Jurkat, Clone E6-1 (cell line): ENCODE measurements at places on chromosomes 12 and 14.

DNA sequence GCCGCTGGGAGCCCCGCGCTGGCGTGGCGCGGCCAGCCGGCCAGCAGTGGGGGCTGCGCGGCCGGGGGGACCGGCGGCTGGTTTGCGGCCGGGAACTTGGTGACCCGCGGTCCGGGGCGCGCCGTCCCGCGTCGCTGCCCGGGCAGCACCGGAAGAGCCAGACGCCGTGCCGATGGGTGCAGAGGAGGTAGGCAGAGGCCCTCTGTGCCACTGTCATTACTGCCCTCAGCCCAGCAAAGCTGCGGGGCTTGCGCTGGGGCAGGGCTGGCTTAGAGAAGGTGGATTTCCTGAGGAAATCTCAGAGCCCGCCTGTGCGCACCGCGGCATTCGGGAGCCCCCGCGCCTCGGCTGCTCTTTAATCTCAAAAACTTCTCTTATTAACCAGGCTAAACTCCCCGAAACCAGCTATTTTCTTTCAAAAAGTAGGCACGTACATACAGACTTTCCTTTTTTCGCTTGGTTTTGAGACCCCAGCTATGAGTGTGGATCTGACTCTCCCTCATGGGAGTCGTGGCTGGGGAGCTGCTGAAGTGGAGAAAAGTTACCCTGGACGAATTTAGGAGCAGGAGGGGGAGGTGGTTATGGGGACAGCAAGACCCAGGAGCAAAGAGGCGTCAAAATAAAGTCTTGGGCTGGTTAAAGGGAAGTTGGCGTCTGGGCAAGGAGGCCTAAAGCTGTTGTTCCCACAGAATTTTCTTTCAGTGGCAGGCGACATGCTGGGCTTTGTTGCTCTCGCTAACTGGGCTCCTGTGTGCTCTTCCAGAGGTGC is 802 bp downstream of the SUSD6 start:
- DNase-seq, result no peak

DNA sequence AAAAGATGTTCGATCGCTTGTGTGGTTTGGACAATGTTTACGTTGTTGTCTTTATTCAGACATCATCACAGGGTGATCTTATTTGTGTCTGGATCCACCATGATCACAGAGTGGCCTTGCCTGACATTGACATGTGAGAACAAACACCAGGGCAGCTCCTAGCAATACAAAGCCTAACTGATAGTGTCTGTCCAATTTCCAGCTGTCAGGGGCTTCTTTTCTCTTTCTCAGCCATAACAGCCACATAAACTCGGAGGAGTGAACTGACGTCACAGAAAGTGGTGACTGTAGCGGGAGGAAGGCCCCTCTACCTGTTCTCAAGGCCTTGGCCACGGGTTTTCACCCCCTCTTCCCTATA is 5.8 kb upstream of the SLC6A13 start:
- no peak for DNase-seq

- DNase-seq, result peak; percentile 94
Measured at GRCh38 chr12:123043536-123044001, 63.1 kb downstream of the ARL6IP4 start.

DNA sequence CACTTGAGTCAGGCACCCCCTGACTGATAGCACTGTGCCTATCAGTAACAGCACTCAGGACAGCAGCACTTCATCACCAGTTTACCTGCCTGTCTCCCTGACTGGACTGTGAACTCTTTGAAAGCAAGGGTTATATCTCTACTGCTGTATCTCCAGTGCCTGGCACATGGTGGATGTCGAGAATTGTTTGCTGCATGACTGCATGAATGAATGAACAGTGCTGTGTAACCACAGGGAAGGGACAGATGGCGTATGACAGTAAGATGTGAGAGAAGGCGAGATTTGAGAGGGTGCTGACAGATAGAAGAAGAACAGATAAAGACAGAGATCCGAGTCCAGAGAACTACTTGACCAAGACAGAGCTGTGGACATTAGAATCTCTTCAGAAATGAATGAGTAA is 29.7 kb downstream of the BRAP start:
- DNase-seq, result no peak

DNA sequence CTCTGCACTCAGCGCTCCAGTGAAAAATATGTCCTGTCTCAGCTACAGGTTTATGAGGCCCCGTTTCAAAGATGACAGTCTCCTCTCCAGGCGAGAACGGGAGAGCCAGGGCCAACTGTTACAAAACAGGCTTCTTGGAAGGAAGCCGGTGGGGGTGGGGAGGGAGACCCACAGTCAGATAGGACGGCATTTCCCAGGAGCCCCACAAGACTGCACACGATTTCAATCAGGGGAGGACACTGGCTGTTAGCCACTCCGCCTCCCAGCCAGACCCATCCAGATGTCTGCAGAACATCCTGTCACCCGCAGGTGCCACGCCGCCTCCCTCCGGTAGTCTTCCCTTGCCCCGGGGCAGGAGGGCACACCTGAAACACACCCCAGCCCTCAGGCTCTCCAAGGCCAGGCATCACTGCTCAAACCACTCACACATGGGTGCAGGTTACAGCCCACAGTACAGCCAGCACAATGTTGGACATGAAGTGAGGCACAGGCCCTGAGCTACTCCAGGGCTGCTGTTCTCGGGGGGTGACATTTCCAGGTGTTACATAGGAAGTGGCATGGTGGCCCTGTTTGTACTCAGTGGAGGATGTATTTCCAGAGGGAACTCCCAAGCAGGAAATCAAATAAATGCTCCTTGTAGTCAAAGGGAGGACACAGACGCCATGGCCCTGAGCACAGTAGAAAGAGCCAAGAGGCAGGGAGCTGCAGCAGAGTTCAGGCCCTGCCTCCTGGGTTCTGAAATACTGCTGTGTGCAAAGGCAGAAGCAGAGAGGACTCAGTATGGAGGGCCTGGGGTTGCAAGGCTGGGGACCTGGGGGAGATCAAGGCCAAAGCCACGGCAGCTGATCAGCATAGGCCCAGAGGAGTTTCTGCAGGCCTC is 138.1 kb downstream of the BCL11B start:
- peak; percentile 45 for DNase-seq

GRCh38 chr14:80926397-80927082 is 15.0 kb downstream of the CEP128 start:
- no peak for DNase-seq

GRCh38 chr12:26621932-26622331 is 211.1 kb downstream of the ITPR2 start:
- DNase-seq, result no peak

DNA sequence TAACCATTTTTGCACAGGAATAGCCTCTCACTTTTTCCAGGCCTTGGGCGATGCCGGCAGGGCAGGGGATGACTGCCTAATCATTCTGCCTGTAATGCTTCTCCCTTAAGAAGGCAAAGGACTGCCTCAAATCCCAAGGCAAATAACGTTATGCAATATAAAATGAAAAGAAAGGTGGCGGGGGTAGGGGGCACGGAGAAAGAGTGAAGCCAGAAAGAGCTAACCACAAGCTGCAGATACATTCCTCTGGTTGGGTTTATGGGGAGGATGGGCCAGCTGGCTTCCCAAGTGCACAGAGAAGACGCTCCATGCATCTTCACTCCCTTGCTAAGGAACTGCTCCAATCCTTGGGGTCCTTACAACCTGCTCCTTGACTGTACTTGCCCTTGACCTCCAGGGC is 229.5 kb downstream of the FOXN3 start:
- DNase-seq, result no peak

DNA sequence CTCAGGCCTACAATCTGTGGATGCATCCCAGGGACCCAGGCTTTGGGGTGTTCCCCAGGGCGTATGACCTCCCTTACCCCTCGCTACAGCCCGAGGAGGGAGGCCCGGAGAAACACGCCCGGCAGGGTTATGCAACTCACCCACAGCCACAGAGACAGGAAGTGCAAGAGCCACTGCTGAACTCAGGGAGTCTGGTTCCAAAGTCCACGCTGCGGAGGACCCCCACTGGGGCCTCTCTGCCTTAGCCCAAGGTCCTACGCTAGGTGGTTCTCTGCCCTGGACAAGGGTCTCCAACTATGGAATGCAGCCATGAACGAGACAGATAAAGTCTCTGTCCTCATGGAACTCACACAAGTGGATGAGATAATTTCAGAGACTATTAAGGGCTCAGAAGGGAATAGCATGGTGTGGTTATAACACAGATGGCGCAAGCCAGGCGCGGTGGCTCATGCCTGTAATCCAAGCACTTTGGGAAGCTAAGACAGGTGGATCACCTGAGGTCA is 11.3 kb downstream of the SCARB1 start:
- no peak for DNase-seq

DNA sequence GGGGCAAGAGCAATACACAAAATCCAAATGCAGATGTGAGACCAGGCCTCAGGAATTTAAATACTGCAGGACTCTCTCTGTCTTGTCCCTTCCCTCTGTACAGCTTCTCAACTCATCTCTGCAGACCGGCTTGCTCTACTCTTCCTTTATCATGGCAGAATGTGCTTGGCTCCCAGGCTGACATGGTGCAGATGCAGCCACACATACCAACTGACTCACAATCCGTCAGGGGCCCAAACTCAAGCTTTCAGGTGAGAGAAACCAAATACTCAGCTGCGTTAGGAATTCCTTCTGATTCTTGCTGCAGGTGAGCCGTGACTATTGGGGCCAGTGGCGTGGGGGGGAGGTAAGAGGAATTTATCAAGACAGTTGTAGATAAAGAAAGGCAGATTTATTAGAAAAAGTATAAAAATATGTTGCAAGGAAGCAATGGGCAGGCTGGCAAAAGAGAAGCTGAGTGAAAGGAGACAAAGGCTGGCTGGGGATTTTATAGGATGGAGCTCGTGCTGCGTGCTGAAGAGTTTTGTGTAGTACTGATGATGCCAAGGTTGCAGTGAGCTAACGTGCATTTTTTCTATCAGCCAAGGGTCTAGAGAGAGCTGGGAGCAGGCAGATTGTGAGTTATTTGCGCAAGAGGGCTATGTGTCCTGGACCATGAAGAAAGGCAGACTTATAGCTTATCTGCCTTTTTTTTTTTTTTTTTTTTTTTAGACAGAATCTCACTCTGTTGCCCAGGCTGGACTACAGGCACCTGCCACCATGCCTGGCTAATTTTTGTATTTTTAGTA is 5.0 kb upstream of the LGALS3 start:
- no peak for DNase-seq

- DNase-seq, result no peak
Measured at GRCh38 chr14:104103061-104103445, 17.6 kb downstream of the ASPG start.

DNA sequence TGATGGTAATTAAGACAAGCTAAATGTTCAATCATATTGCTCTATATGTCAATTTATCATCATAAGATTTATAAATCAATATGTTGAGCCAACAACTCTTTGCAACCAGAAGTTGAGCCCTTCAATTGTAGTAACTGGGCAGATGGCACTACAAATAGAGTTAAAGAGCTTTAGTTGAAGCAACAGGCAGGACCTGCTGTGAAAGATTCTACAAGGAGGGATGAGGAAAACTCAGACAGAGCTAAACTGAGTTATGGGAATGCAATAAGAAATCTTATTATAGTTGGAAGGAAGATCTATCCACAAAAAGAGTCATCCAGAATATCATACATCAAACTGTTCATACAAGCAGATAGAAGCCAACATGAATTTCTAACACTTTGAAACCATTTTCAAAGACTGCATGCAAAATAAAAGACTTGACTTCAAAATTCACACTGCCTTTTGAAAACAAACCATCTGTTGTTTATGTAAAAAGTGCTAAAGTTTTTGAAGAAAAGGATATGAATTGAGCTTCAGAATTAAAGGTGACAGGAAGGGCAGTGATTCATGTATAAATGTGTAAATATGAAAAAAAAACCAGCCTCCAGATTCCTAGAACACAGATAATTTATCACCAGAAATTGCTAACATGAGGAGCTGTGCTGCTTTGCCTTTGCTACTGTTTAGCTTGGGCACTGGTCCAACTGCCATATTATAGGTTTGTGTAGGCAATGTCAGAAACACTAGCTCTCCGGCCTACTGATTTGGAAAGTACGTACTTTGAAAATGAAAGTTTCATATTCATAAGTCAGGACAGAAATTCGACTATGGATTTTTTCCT is 133.2 kb downstream of the SLC35F4 start:
- no peak for DNase-seq

GRCh38 chr14:91888641-91889476 is 21.5 kb upstream of the TC2N start:
- no peak for DNase-seq

GRCh38 chr12:25433581-25434325 is 119.3 kb downstream of the LMNTD1 start:
- DNase-seq, result no peak

- no peak for DNase-seq
Measured at GRCh38 chr12:7130701-7131501, 730 bp downstream of the CLSTN3 start.

- no peak for DNase-seq
Measured at GRCh38 chr12:33314223-33314622, 125.4 kb downstream of the SYT10 start.

GRCh38 chr12:93684716-93685115 is 7.5 kb downstream of the CRADD start:
- DNase-seq, result no peak

GRCh38 chr12:109542876-109543275 is 30.4 kb downstream of the MMAB start:
- no peak for DNase-seq

- DNase-seq, result peak; percentile 94
Measured at GRCh38 chr14:101721951-101722661, 39.4 kb upstream of the PPP2R5C start.

DNA sequence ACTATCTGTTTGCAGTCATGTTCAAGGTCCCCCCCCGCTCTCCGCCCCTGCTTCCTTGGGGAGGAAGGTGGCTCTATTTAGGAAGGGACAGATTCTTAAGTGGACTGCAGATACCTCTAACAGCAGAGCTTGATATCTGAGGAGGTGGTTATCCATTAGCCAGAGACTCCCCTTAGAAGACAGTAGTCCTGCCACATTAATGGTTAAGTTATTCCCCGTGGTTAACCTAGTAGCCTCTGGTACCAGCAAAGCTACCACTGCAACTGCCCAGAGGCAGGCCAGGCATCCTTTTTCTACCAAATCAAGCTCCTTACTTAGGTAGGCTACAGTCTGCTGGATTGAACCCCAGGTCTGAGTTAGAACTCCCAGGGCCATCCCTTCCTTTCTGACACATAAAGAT is 162.1 kb upstream of the AVPR1A start:
- no peak for DNase-seq

- no peak for DNase-seq
Measured at GRCh38 chr14:104181761-104182530, 43.6 kb downstream of the KIF26A start.
